Stimulated activated CD4-positive, alpha-beta T cell treated with anti-CD3 and anti-CD28 coated beads, Interleukin-2, amount 100 ng/mL, for 24 hours (primary cell): ENCODE measurements at places on chromosomes 12 and 14.

- DNase-seq, result no peak
Measured at GRCh38 chr14:23005451-23006187, 4.3 kb downstream of the C14orf93 start.

GRCh38 chr12:39803151-39803550 is 183.5 kb upstream of the ABCD2 start:
- no peak for DNase-seq

GRCh38 chr12:90940872-90941499 is 14.0 kb downstream of the CCER1 start:
- DNase-seq, result no peak

DNA sequence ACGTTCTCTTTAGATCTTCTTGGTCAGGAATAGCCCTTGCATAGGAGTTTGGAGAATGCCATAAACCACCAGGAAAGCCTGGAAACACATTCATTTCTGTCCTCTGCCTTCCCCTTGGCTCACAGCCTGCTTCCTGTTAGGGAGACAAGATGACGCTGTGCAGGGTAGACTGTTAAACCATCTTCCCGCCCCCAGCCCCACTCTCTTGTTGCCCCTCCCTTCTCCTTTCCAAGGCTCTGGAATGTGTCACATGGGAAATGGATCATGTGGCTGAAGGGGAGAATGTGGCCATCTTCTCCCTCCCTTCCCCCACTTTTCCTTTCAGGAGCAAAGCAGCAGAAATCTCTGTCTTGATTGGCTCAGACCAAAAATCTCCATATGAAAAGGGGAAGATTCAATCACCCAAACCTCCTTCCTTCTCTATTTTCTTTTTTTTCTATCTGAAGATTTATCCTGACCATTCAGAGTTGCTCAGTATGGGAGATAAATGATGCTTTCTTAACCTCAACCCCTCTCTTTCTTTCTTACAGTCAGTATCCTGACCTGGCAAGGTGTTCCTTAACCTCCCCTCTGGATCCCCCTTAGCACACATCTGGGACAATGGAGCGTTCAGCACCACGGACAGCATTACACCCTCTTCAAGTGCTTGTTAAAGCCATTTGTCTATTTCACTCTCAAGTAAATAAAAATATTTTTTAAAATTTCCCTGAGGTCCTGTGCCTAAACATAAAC is 11.4 kb downstream of the GPR19 start:
- DNase-seq, result no peak

DNA sequence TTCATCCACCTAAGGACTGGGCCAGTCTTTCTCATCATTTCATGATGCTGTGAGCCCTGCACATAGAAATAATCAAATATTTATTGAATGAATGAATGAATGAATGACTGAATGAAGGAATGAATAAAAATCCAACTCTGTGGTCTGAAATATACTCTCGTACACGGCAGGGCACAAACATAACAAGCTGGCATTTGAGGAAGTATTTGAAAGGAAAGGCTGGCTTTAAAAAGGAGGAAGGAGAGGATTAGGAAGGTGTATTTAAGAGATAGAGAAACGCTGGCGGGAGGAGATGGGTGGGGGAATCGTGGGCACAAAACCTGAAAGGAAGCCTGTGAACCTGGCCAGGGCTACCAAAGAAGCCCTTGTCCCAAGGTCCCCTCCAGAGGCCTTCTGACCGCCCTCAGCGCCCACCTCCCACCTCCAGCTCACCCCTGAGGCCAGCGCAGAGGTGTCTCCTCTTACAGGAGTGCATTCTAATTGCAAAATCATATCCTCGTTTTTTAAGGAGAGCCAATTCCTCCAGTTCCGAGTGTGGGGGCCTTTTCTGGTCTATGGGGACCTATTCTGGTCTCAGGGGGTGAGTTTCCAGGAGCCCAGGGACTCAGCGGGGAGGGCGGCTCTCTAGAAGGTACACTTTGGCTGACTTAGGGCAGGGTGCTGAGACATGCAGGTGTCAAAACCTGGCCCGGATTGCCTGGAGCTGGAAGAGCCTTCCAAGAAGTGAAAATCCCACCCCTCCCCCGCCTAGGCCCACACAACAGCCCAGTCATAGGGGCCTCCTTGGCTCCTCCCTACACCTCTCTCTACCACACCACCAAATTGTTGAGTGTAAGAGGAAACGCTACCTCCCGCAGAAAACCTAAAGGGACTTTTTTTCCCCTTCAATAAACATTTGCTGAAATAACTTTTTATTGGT is 8.7 kb upstream of the JDP2 start:
- DNase-seq, result peak; percentile 68

DNA sequence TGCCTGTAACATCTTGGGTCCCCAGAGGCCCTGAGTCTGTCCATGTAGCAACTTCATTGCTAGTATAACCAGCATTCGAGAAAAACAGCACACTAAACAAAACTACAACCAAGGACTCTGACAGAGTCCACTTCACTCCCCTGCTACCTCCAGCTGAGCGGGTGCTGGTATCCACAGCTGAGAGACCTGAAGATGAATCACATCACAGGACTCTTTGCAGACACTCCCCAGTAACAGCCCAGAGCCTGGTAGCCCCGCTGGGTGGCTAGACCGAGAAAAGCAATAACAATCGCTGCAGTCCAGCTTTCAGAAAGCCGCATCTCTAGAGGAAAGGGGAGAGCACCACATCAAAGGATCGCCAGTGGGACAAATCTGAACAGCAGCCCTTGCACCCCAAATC is 9.0 kb upstream of the IQSEC3 start:
- no peak for DNase-seq

- no peak for DNase-seq
Measured at GRCh38 chr12:123801573-123802178, 39.6 kb downstream of the DNAH10 start.

- DNase-seq, result no peak
Measured at GRCh38 chr12:80121661-80122060, 22.3 kb downstream of the OTOGL start.

DNA sequence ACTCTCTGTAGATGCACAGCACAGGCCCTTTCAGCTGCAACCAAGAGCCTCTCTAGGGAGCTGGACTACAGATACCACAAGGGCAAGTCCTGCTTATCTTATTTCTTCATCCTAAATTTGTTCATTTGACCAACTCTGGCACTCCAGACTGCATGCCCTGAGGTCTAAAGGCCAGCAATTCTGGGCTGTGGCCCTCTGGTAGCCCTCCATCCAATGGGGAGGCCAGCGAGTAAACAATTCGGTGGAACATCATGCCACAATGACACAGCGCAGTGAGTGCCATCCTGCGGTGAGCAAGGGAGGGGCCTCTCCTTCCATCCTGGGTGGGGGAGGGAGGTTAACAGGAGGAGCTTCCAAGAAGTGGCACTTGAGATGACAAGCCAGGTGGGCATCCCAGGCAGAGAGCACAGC is 652 bp upstream of the SELPLG start:
- peak; percentile 54 for DNase-seq

DNA sequence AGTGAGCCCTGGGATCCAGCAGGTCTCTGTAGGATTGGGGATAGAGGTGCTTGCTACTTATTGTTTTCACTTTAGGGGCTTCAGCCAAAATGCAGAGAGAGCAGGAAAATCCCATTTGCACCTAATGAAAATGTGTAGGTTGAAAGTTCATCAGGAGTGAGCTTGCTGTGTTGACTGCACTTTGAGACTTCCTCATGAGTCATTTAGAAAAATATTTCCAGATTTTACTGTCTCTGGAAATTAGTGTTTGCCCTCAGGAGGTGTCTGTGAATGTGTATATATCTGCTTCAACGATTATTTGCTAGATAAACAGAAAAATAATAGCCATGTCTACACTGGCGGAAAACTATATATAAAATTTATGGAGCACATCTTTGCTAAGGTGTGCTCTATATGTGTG is 159.3 kb downstream of the CAND1 start:
- no peak for DNase-seq

GRCh38 chr12:70885956-70886355 is 34.6 kb downstream of the PTPRR start:
- DNase-seq, result no peak

DNA sequence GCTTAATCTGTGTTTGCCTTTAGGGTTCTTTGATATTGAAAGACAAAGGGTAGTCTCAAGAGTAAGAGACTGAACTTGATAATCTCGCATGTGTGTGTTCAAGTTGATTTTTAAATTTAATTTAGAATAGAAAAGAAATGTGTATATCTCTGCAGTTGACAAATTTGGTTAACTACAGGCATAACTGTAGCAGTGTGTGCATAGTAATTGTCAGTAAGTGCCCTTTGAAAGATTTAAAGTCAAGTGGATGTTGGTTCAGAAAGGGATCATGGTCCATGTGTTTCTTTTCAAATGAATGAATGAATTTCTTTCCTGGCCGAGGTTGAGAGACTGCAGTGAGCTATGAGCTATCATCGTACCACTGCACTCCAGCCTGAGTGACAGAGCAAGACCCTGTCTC is 49.9 kb upstream of the DYRK2 start:
- no peak for DNase-seq

DNA sequence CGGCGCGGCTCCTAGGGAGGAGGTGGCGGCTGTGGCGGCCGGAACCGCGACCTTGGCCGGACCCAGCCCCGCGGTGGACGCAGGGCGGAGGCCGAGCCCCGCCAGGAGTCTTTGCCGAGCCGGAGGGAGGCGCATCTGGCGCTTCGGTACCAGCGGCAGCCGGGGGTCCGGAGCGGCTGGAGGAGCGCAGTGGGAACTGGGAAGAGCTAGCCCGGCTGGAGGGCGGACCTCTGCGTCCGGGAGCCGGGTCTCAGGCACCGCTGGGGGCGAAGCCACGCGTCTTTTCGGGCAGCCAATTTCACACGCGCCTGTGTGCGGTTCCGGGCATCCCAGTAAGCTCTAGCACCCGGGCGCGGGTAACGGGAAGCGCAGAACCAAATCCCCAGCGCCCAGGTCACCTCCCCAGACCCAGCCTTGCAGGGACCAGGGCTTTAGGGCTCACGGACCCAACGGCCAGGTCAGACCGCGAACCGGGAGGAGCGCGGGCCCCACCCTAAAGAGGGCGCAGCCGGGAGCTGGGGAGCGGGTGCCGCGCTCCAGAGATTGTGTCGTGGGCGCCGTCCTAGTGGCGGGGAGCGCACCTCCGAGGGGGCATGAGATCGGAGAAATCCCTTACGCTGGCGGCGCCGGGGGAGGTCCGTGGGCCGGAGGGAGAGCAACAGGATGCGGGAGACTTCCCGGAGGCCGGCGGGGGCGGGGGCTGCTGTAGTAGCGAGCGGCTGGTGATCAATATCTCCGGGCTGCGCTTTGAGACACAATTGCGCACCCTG is 89.4 kb downstream of the GALNT8 start:
- peak; percentile 62 for DNase-seq

DNA sequence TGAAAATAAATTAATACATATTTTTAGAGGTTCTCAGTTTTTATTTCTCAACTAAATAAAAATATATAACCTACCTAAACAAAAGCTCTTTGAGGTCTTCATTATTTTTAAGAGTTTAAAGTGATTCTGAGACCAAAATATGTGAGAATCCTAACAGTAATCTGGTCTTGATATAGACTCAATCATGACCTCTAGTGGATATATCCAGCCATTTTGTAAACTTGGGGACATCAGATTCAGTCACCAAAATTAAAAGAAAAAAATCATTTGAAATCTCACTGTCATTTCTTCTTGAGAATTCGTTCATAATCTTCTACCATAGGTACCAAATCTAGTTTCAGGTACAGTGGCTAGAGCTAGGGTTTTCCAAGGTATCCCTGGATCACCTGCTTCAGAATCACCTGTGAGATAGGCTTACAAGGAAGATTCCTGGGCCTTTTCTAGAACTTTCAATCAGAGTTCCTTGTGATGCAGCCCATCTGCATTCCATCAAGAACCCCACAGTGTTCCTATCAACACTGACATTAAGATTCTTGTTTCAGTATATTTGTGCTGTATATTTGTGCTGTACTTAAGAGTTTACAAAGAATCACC is 214.9 kb downstream of the ADAMTS20 start:
- no peak for DNase-seq

DNA sequence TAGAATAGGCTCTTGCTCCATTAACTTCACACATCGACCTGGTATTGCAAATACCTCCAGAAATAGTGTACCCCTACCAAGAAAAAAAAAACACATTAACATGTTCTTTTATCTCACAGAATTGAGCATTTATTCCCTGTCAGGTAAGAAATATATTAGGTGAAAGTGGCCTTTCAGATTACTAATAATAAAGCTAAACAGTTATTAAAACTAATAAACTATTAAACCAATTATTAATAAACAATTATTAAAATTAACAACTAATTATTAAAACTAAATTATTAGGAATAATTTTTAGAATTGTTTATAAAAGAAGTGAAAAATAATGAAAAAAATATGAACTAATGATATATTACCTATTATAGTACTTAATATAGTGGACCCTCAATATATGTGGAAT is 7.2 kb upstream of the AK7 start:
- no peak for DNase-seq

DNA sequence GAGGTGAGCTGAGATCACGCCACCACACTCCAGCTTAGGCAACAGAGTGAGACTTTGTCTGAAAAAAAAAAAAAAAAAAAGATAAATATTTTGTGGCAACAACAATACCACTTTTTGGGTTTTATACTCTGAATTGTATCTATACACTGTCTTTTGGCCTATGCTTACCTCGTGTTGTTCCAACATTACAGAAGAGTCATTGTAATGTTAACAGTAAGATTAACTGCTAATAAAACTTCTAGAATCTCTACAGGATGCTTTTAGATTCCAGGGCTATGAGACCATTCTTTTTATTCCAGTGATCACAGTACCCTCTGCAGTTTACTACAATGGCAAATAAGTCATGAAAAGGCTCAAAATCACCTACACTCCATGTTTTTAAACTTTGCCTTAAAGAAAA is 11.6 kb downstream of the IFT81 start:
- no peak for DNase-seq

GRCh38 chr12:27780612-27781408 is 774 bp upstream of the MANSC4 start:
- peak; percentile 37 for DNase-seq

GRCh38 chr14:25875475-25875874 is 722.4 kb downstream of the NOVA1 start:
- no peak for DNase-seq

DNA sequence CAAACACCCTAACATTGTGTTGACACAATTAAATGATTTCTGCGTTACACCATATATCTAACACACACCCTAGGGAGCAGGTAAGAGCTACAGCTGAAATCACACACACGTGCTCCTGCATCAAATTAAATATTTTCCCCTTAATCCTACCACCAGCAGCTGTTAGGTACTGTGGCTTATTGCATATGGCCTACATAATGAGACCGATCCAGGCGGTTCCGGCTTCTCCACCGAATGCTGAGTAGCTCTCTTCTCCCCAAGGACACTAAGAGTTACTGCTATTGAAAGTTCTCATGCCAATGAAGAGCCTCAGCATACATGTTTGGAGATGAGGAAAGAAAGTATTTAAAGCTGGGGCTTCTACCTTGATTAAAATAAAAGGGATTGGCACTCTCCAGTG is 472.2 kb upstream of the STXBP6 start:
- DNase-seq, result no peak

- DNase-seq, result no peak
Measured at GRCh38 chr12:94089891-94090290, 58.5 kb upstream of the PLXNC1 start.

GRCh38 chr12:11870041-11870451 is 200.7 kb upstream of the BCL2L14 start:
- no peak for DNase-seq

- no peak for DNase-seq
Measured at GRCh38 chr12:30975581-30975980, 49.0 kb downstream of the TSPAN11 start.

- no peak for DNase-seq
Measured at GRCh38 chr12:39448038-39448437, 5.1 kb upstream of the KIF21A start.

- no peak for DNase-seq
Measured at GRCh38 chr12:111775205-111776193, 8.8 kb downstream of the ALDH2 start.
